T-helper 1 cell (primary cell): ENCODE measurements at places on chromosomes 6 and 20.

DNA sequence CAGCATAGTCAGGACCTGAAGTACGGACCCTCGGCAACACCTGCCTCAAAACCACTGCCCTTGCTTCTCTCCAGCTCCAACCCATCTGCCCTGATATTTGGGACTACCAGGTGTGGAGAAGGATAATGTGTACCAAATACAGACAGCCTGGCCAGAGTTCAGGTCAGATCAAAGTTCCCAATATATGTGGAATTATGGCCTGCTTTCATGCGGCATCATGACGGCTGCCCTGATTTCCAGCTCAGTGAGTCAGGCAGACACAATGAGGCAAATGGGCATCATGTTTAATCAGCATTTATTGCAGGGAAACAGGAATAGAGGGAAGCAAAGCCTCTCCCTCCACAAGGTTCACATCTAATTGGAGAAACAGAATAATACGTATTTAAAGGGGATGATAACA lies 57.9 kb downstream of the FRK start:
- no peak for DNase-seq

DNA sequence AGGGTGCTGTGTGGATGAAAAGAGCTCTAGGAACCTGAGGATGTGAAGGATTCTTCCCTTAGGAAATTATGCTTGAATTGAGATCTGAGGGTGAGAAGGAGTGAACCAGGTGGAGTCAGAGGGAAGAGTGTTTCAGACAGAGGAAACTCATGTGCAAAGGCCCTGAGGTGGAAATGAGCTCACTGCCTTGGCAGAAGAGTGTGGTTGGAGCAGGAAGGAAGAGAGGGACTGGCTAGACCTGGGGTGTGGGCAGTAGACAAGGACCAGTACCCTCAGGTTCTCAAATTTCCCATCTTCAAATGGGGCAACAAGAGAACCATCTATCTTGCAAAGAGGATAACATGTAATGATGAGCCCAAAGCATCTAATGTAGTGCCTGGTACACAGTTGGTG lies 24.0 kb upstream of the GTSF1L start:
- DNase-seq = no peak

- DNase-seq = no peak
Measured at GRCh38 chr6:169953686-169954085, 202.3 kb downstream of the ERMARD start.

DNA sequence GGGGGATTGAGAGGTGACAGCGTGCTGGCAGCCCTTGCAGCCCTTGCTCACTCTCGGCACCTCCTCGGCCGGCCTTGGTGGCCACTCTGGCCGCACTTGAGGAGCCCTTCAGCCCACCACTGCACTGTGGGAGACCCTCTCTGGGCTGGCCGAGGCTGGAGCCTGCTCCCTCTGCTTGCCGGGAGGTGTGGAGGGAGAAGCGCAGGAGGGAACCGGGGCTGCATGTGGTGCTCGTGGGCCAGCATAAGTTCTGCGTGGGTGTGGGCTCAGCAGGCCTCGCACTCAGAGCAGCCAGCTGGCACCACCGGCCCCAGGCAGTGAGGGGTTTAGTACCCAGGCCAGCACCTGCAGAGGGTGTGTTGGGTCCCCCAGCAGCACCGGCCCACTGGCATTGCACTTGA lies 912.2 kb upstream of the ADGRB3 start:
- DNase-seq = no peak

GRCh38 chr6:53251033-53251672 lies 97.6 kb downstream of the ELOVL5 start:
- DNase-seq = no peak

DNA sequence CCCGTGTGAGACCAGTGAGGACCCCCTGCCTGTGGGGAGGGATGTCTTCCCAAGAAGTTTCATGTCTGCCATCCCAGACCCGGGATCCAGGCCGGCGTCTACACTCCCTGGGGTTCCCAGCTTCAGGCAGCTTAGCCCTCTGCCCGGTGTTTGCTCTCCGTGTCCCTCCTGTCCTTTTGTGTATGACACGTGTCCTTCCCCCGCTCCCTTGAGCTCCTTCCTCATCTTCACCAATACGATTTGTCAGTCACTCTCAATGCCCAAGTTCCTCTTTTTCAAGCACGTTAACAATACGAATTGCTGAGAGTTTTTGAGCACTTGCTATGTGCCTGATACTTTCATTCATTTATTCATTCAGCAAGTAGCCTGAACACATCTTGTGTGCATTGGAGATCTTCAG lies 115.6 kb upstream of the PTPN1 start:
- DNase-seq = no peak

GRCh38 chr6:168015482-168016175 lies 18.2 kb downstream of the KIF25 start:
- no peak for DNase-seq

GRCh38 chr20:38631155-38632022 lies 29.8 kb downstream of the ARHGAP40 start:
- no peak for DNase-seq

DNA sequence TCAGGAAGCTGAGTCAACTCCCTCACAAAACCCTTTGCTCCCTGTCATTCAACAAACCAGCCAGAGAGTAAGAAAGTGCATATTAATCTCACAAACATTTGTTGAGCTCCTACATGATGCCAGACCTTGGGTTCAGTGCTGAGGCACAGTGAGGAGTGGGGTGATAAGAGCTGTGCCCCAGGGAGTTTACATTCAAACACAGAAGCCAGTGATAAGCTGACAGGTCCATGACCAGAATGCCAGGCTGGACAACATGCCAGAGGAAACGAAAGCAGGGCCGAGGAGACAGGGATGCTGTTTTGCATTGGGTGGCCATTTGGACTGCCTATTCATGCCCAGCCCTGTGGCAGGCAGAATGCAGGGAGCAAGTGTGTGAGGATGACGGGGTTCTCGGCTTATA lies 76.7 kb downstream of the LRFN2 start:
- no peak for DNase-seq

GRCh38 chr6:129638686-129639085 lies 71.3 kb downstream of the ARHGAP18 start:
- DNase-seq = no peak

DNA sequence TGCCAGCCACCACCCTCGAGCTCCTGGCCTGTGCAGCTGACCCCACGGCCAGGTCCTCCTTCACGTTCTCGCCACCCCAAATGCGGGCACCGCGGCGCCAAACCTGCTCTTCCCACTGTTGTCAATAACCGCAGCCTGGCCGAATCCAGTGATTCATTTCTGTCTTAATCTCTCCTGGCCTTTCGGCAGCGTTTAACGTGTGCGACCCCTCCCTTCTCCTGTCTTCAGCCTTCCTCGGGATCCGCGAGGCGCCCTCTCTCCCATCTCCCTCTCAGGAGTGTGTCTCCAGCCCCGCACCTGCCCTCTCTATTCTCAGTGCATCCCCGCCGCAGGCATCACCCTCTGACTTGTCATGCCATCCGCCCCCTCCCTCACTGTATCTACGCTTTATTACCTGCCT lies 91.4 kb downstream of the THBS2 start:
- no peak for DNase-seq

DNA sequence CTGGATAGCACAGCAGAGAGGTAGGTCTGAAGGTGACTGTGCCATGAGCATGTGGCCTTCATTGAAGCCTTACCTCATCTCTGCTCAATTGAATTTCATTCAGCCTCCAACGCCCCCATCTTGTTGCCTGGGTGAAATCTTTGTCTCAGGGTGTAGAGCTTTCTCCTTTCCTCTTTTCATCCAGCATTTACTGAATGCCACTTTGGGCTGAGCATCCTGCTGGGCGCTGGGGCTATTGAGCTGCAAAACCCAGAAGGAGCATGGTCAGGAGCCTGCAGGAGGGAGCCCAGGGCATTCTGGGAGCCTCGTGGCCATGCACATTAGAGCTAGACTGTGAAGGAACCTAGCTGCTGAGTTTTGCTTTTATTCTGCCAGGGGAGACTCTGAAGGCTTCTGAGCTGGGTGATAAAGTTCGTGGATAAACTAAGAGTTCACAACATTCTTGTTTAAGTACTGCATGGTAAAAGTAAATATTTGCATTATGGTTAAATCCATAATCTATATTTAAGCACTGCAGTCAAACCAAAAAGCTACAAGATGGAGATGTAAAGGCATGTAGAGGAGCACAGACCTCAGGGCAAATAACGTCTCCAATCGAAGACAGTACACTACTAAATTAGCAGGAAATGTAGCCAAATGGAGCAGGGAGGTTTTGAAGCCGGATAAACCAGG lies 13.2 kb upstream of the ASXL1 start:
- DNase-seq = no peak

DNA sequence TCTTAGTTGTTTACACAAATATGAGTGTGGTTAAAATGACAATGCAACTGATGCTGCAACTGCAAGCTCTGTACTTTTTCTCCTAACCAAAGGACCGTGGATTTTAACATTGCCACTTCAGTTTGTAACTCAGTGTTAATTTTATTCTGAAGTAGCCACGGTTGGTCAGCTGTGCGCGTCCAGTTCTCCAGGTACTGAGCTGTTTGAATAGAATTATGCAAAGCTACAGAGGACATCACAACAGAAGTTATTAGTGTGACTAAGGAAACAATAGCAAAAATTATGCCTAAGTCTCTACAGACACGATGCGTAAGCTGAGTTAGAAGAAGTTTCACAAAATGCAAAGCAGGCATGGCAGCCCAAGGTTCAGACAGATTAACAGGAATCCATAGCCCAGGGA lies 4.4 kb upstream of the ABHD12 start:
- no peak for DNase-seq

GRCh38 chr6:32111424-32112066 lies 2.4 kb upstream of the TNXB start:
- DNase-seq = no peak

GRCh38 chr20:36604952-36605398 lies 604 bp upstream of the RAB5IF start:
- DNase-seq = peak; percentile 49

- DNase-seq = no peak
Measured at GRCh38 chr6:208938-209337, 83.3 kb upstream of the DUSP22 start.

- no peak for DNase-seq
Measured at GRCh38 chr6:125183391-125183790, 29.8 kb downstream of the TPD52L1 start.

DNA sequence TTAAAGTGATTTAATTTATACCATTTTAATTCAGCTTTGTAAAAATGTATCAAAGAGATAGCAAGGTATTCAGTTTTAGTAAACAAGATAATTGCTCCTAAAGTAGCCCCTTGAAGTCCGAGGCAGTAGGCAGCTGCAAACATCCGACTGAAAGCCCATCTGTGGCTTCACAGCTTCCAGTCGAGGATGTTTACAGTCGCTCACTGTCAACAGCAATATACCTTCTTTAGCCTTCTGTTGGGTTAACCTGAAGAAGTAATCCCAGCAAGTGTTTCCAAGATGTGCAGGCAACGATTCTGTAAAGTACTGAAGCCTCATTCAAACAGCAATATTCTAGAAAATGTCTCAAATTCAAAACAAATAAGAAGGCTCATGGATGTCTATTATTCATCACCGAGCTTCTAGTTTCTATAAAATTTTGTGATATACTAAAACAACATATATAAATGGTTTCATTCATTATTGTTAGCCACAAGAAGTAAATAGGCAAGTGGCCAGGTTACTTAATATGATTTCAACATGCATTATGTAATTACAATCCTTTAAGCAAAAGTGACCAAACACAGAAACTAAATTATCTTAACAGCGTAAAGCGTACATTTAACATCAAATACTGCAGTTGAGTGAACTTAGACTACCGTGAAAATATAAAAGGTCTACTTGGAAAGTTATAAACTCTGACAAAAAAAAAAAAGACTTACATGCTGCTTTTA lies 115.0 kb downstream of the OGFRL1 start:
- DNase-seq = no peak

DNA sequence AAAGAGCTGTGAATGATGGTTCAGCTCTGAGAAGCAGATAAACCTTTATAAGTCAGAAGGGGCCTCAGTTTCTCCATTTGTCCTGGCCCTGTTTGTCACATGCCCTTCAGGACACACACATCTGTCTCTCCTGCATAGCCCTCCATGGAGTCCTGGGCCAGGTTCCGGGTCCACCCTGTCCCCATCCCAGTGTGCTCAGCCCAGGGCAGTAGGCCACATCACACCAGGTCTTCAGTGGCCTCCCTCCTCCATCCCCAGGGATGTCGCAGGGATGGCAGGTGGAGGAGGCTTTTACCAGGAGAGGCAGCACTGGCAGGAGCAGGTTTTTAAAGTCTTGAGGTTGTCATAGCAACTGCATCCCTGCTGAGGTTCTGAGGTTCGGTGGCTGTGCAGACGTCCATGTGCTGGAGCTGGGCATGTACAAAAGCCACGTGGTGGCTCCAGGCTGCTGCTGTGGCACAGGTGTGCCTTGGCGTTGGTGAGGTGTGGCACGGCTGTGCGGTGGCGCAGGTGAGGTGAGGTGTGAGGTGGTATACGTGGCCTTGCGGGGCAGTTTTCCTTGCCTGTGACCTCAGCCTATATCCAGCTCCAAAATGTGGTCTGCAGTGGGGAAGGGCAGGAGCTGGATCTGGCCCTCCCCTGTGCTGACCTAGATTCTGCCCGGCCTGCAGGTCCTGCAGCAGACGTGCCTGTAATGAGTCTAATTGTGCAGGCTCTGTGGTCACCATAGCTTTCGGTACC lies 8.0 kb upstream of the NPBWR2 start:
- no peak for DNase-seq

- DNase-seq = no peak
Measured at GRCh38 chr6:167824591-167825331, 1.9 kb upstream of the AFDN start.

GRCh38 chr20:38602185-38602581 lies 574 bp downstream of the ARHGAP40 start:
- no peak for DNase-seq

GRCh38 chr6:30202366-30202765 lies 10.8 kb downstream of the TRIM26 start:
- DNase-seq = no peak

- DNase-seq = no peak
Measured at GRCh38 chr20:64111841-64112641, 4.7 kb upstream of the NPBWR2 start.

DNA sequence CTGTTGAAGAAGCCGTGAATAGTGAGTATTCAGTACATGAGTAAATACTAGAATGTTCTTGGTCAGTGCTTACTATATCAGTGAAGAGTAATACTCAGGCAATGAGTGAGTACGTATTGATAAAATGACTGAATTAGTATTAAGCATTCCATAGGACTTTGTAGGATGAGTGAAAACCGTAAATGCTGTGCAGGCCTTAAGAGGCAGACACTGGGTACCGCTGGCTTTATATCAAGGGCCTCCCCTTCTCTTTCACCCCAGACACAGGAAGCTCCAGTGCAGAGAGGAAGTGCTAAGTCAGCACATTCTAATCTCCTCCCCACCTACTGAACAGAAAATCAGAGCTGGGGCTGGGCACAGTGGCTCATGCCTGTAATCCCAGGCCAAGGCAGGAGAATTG lies 24.2 kb downstream of the POFUT1 start:
- DNase-seq = peak; percentile 80

GRCh38 chr6:5968817-5969734 lies 37.6 kb downstream of the NRN1 start:
- no peak for DNase-seq

GRCh38 chr6:163457637-163458561 lies 43.4 kb downstream of the QKI start:
- DNase-seq = peak; percentile 11

DNA sequence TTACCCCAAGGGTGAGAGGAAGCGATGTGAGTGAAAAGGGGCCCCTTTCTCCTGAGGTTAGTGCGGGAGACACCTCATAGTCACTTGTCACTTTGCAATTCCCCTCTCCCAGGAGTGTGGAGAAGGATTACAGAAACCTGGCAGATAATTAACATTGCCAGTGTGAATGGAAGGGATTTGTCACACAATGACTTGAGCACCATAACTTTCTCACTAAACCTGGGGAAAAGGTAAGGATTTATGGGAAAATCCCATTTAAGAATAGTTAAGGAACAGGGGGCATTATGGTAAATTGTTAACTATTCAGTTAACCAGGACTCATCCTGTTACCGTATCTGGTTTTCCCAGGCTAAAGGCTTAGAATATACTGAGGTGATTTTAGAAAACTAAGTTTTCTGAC lies 219.5 kb upstream of the JAG1 start:
- no peak for DNase-seq
